ENCODE measurements at places on chromosomes 5 and 9.

GRCh38 chr5:8446179-8446578 is 577.2 kb downstream of the MTRR start:
- no peak for DNase-seq

- DNase-seq = no peak
These were observed 118.4 kb downstream of the CTNND2 start for GRCh38 chr5:11785771-11786352.

- DNase-seq = no peak
These were observed 46.4 kb downstream of the SARDH start for GRCh38 chr9:133691626-133692363.

- DNase-seq = no peak
These were observed 11.2 kb downstream of the BHMT2 start for GRCh38 chr5:79080804-79081203.

Measured in ureter (tissue), 1 donor.